ENCODE measurements at places on chromosomes 3 and 15.
A peak's percentile ranks its signal among the peaks of the same experiment; 100 is the strongest.

- no peak for DNase-seq
Observed at GRCh38 chr15:95988574-95988887, 342.0 kb upstream of the NR2F2 start.

GRCh38 chr3:50572801-50573371, 3.6 kb downstream of the HEMK1 start:
- peak; percentile 50 for DNase-seq

DNA sequence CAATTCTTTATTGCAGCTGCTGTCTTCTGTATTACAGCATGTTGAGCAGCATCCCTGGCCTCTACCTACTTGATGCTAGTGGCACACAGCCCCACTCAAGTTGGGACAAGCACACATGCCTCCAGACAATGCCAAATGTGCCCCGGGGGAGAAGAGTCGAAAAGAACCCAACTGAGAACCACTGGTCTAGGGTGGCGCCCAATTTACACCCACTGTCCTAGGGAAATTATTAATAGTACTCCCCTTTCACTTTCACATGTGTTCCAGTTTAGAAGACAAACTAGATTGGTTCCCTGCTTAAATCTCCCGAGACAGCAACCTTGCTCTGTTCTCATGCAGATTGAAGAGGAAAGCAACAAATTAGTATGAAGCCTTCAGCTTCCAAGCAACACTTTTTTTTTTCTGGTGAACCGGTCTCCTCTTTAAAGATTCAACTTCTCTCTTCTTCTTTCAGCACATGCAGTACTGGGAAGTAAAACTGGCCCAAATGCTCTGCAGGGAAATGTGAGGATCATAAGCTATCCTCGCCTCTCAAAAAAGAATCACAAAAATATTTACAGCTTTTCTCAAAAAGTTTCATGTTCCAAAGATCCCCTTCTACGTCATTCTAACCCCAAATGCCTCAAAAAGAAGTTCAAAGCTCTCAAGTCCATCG, 823.9 kb upstream of the CFAP20DC start:
- no peak for DNase-seq

- DNase-seq = no peak
Observed at GRCh38 chr3:48820612-48821324, 26.9 kb downstream of the PRKAR2A start.

DNA sequence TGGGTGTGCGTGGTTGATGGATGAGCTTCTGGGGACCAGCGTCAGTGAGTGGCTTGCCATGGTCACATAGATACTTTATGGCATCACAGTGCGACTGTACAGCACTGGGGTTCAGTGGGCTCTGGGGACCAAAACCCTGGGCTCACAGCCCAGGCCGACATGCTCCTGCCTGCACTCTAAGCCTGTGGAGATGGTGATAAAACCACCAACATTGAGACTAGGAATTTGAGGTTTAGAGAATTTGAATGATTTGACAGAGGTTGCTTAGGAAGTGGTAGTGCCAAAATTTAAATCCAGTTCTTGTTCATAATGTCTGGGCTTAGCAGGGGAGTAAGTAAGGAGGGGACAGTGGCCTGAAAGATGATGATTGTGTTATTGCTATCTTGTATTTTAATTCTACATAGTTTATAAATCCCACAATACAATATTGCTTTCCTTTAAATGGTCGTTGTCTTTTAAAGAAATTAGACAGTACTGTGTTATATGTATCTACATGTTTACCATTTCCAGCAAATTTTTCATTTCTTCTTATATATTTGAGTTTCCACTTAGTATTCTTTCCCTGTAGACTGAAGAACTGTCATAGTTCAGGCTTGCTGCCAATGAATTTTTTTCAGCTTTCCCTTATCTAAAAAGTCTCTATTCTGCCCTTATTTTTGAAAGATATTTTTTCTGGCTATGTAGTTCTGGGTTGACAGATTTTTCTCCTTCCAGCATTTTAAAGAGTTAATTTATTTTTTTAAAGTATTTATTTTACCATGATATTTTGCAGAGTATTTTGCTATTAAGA, 235.4 kb upstream of the RGMA start:
- no peak for DNase-seq

All from activated T-cell treated with anti-CD3 and anti-CD28 coated beads, Interleukin-2, amount 50 U/mL, for 1 hour (primary cell).